ENCODE measurements at places on chromosomes 12 and 14.

DNA sequence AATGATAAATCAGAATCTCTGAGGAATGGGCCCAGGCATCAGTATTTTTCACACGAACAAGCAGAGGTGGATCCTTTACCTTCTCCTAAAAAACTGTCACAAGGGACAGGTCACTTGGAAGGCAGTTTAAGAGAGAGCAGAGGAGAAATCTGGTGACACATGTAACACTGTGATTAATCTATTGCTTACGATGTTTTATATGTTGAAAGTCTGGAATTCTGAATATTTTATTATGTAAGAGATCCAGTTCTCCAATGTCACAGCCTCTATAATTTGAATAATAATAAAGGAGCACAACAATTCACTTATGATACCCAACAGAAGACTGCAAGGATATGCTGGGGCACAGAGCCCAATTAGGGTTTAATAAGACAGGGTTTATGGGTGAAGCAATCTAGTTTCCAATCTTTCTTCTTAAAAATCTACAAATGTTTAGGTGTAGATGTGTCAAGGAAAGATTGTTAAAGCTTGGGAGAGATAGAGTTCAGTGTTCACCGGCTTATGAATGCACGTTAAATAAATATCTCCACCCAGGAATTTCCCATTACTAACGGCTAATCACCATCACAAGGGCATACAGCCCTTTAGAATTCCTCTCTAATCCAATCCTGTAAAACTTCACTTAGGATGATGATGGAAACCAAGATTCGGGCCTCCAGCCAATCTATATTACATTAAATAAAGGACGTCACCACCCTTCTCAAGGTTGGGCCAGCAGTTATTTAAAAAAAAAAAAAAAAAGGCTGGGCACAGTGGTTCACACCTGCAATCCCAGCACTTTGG is 23.4 kb downstream of the DUSP16 start:
- no peak for DNase-seq

DNA sequence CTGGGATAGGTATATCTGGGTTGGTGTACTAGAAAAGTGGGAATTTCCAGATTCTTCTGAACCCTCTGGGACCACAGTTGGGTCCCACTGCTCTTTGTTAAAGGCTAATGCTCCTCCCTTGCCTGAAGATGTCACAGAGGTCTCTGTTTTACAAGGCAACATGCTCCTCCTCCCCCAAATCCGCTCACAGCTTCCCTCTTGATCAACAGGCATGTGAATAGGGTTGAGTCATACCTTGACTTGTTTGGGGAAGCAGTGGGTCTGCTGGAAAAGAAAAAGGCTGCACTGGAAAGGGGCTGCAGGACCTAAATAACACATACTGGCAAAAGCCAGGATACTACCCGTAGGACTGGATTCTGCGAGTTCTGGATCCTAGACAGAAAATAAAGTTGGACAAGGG is 165.4 kb upstream of the TMEM260 start:
- DNase-seq: no peak

DNA sequence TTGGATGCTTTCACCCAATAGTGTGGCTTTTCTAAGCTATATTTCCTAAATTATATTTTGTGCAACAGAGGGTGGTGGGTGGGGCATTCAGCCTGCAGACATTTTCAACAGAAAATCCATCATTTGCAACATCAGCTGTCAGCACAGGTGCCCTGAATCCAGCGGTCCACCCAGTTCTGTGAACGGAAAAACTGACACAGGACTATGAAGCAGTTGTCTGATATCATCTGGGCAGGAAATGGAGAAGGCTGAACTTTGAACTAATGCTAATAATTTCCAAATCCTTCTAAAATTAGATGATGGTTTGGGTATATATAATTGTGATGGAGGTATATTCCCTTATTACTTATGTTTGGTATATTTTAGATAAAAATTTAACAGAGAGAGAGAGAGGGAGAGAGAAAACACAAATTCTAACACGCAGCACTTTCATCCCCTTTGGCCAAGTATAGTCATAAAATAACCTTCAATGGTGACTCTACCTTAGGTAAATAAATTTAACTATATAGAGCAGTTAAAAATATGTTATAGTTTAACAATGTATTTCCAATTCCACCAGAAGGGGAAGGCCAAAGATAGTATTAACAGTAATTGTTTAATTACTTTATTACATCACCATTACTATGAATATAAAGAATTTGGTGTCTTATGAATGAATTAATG is 58.3 kb upstream of the PTPRB start:
- no peak for DNase-seq

DNA sequence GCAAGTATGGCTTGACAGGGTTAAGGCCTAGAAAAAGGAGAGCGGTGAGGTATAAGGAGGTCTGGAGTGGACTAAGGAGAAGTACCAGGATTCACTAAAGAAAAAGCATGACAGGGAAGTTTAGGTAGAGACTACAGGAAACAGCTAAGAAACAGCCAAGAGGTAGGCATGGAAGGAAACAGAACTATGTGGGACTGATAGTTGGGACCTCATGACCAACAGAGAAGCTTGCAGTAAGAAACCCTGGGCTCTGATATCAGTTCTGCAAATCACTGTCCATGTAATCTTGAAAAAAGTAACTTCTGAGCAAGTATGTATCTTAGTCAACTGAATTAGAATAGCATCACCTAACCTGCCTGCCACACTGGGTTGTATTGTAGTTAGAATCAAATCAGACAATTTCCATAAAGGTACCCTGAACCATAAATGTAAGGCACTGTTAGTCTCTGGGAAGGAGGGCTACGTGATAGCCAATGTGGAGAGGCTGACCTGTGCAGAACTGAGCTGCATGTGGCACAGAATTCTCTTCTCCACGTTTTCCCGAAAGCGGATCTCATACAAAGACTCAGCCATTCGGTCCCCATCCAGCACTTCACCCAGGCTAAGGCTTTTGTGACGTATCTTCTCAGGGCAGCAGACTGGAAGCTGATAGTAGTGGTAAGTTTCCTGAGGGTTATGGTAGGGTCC is 912 bp downstream of the TM9SF1 start:
- DNase-seq: no peak

All from GM12891 (cell line).